ENCODE measurements at places on chromosomes 4 and X.

GRCh38 chr4:28225050-28225449 lies 1364.4 kb downstream of the STIM2 start:
- DNase-seq = no peak

GRCh38 chrX:72475338-72475737 lies 97.3 kb downstream of the HDAC8 start:
- DNase-seq = no peak

DNA sequence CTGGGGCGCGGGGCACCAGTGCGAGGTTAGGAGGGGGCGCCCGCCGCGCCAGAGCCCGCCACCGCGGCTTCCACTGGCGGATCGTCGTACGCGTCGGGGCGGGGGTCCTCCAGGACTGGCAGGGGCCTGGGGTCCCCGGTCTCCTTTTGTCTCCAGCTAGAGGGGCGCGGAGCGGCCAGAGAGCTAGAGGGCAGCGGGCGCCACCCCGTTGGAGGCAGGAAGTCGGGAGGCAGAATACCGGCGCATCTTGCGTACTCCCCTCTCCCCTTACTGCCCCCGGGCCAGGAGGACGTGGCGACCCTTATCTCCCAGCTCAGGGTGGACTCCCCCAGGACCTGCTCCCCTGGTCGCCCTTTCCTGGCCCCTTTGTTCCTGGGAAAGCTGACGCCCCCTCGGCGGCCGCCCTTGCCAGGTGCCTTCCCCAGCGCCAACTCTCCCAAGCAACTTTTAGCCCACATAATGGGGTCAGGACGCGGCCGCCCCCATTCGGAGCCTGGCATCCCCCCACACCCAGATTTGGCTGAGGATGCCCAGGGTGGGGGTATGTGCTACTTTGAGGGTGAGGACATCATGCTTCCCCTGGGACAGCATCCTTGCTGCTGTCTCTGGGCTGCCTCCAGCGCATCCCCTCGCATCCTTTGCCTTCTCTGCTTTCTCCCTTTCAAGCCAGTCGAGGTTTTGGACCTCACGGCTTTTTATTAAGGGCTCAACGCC lies 933 bp downstream of the CNKSR2 start:
- DNase-seq = no peak

DNA sequence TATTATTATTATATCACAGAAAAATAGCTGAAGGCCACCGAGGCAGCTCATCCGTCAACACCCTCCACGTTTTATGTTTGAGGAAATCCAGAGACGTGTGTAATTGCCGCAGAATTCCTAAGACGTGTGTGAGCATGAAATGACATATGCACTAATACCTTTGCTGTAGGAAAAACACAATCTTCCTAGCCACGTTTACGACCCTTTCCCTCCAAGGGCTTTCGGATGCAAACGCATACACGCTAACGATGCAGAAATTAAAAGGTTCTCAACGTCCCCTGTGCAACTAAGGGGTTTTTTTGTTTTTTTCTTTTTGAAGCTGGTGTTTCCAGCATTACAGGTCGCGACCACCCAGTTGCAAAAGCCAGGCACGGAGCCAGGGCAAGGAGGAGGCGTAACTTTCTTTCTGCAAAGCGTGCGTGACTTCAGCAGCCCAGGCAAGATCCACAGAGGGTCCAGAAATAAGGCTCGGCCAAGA lies 33.8 kb downstream of the CRLF2 start:
- DNase-seq = no peak

GRCh38 chr4:3640587-3640962 lies 108.4 kb upstream of the LRPAP1 start:
- DNase-seq = no peak

DNA sequence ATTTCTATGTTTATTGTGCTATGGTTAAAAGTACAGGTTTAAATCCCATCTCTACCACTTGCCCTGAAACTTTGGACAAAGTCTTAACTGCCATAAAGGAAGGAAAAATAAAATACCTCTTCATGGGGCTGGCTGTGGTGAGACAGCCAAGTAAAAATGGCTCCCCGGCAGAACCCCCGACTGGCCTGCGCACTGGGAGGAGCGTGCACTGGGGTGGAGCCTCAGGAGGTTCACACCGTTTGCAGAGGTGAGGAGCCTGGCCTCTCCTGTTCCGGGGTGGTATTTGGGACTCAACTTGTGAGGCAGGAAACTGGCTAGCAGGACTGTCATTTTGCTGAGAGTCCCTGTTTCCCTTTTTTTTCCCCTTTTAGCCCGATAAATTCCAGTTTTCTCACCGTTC lies 47.8 kb downstream of the CORIN start:
- no peak for DNase-seq

DNA sequence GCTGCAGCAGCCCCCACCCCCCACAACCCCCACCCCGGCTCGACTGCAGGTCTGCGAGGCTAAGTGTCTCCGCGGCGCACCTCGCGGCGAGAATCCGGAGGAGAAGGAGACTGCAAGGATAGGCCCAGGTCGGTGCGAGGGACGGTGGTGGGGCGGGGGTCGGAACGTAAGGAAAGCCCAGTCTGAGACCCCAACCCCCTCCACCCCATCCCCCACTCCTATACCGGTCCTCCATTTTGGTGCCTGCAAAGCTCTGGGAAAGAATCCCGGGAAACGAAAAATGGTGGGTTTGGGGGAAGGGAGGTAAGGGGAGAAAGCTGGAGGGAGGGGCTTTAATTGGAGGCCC lies 614 bp downstream of the BEX3 start:
- DNase-seq = peak; percentile 21

- peak; percentile 18 for DNase-seq
These were observed 617 bp upstream of the MRFAP1L1 start for GRCh38 chr4:6710282-6710681.

- DNase-seq = peak; percentile 46
These were observed 643.7 kb downstream of the BCOR start for GRCh38 chrX:39453889-39454621.

- DNase-seq = no peak
These were observed 217.0 kb downstream of the GUCY2F start for GRCh38 chrX:109264878-109265277.

DNA sequence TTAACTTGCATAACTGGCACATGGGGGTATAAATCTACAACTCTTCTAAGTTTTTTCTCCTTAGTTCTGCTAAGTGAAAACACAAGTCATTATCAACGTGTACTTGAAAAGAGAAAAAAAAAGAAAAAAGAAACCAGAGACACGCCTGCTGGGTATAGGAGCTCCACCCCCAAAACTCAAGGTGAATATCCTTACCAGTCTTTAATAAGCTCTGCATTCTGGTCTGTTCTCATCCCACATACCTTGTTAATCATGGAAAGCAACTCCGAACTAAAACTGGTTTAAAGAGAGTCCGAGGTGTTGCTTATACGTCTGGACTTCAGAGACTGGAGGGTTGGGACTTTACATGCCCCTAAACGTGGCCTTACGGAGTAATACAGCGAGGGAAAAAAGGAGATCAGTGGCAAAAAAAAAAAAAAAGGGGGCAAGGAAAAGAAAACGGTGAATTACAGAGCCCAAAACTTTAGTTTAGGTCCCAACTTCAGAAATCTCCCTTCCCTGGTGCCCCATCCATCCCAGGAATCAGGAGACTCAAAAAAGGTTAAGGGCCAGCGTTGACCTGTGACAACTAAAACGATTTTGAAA lies 1.0 kb downstream of the PGRMC2 start:
- DNase-seq = no peak

GRCh38 chr4:108744307-108744706 lies 18.5 kb downstream of the ETNPPL start:
- DNase-seq = no peak

DNA sequence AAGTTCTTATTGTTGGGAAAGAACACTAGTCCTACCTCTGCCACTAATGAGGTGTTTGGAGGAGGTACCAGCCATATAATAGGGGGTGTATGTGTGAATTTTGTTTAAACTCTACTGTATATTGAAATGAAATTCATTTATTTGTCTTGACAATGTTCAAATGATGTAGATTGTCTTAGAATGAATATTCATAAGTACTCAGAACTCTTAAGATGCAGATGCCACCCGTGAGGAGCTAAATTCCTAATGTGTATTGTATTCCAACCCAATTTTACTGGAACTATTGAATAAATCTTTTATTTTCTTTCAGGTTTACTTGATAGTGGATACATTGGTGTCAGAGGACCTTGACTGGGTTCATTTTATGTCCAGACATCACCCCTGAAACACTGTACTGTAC lies 63.9 kb upstream of the RAB33B start:
- no peak for DNase-seq
